ENCODE measurements at places on chromosomes 7 and 10. TPM values are rescaled to one million over a fixed set of nuclear protein-coding genes. Genes with fewer than 3 reads are reported as not detected.

Gene SOSTDC1
- not detected for total RNA-seq

Gene BUD31
- 132 TPM for total RNA-seq

Gene PBLD
- 3.2 TPM for total RNA-seq

Gene MCM10
- total RNA-seq, result 23.8 TPM

Gene SND1
- total RNA-seq, result 122 TPM

Gene DYDC2
- not detected for total RNA-seq

Gene FAM241B
- 13.3 TPM for total RNA-seq

Gene IMPDH1
- total RNA-seq, result 160 TPM

Gene RAPGEF5
- total RNA-seq, result 0.18 TPM

Gene EIF5AL1
- 2.1 TPM for total RNA-seq

Gene FAM185A
- total RNA-seq, result 6.9 TPM

Gene LEP
- not detected for total RNA-seq

Gene AGMO
- 0.92 TPM for total RNA-seq

Gene JAZF1
- total RNA-seq, result 4.4 TPM

Gene KIF20B
- 12.8 TPM for total RNA-seq

Gene SLC26A4
- total RNA-seq, result 0.02 TPM

Measured in A549 treated with dexamethasone at 1 μM for 4 hours (cell line).